ENCODE measurements at places on chromosomes 5 and 9.
A peak's percentile ranks its signal among the peaks of the same experiment; 100 is the strongest.

DNA sequence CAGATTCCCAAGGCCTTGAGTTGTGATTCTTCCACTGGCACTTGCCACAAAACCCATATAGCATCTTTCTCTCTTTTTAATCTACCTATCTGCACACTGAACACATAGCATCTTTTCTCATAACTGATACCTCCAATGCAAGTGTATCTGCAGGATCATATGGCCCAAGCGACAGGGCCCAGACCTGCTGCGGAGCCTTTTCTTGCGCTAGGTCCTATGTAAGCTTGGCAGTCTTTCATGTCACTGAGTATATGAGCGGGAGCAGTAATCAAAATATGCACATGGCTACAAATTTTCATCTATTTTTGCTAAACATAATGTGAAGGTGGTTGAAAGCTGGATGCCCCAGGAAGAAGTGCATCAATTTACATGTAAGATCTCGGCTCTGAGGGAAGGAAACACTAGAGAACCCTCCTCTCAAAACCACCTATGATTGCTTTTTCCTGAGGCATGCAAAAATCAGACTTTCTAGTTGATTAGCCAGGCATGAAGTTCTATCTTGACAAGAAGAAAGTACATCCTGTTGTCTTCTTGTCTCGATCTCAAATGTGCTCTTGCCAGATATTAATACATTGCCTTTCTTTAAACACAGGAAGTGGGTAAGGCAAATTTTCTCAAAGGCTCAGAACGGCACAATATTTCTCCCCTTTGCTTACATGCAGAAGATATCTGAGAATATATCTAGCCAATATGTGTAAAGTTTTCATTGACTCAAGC lies 26.9 kb upstream of the CEMIP2 start:
- DNase-seq: no peak

GRCh38 chr9:79694676-79695400 lies 123.1 kb downstream of the TLE4 start:
- DNase-seq: no peak

GRCh38 chr5:66757219-66757833 lies 161.1 kb downstream of the MAST4 start:
- DNase-seq: no peak

- no peak for DNase-seq
These were observed 53.8 kb downstream of the TTC39B start for GRCh38 chr9:15253197-15253596.

GRCh38 chr5:143182106-143182505 lies 221.4 kb downstream of the NR3C1 start:
- no peak for DNase-seq

DNA sequence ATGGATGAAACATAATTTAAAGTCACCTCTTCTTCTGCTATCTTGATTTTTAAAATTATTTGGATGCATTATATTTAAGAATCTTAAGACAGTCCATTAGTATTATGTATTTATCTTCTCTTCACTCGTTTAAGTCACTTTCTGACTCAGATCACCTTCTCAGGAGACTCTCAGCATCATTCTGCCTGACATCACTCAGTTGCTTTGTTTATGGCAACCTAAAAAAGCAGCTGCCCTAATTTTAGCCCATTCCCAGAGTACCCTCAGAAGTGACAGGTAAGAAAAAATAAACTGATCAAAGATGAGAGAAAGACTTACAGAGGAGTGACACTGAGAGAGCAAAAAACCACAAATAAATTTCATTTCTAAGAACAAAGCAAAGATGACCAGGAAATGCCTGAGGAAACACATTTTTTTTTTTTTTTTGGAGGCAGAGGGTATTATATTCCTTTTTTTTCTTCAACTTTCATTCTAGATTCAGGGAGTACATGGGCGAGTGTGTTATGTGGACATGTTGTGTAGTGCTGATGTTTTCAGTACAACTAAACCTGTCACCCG lies 140.5 kb downstream of the MUSK start:
- DNase-seq: no peak

DNA sequence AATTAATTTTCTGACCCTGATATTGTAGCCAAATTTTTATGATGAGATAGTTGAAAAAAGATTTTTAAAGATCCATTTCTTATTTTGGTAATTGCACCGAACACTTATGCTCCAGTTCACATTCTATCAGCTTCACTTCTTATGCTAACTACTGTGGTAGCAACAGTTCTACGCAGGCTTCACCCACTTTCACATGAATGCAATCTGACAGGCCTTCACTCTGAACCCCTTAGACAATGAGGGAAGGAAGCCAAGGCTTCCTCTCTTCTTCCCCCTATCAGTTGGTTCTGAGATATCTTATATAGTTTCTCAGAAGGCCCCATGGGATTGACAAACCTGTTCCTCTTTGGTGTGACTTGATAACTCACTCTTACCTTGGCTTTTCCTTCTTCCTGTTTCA lies 185.8 kb downstream of the CETN3 start:
- no peak for DNase-seq

- no peak for DNase-seq
These were observed 298.0 kb upstream of the PAPPA start for GRCh38 chr9:115855458-115856133.

- no peak for DNase-seq
These were observed 366.9 kb upstream of the ZNF608 start for GRCh38 chr5:125113328-125113727.

DNA sequence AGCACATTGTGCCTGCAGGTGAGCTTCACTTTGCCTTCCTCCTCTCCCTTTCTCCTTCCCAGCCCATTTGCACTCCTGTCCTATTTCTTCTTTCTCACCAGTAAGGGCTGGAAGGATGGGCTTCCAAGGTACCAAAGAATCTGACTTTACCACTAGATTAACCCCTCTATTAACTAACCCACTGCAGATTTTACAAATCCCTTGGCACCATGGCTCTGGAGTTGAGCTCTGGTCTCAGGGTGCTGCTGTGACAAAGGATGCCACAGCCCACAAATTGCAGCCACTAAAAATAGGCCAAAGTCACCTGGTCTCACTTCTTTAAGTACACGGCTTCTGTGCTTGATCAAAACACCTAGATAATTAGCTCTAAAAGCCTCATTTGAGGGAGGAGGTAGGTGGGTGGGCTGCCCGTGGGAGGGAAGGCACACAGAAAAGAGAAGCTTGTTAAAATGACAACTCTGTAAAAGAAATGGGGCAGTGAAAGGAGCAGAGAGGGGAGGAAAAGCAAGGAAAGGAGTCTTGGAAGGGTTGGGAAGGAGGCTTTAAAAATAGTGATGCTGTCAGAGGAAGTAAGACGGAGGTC lies 327.4 kb downstream of the DRD1 start:
- DNase-seq: no peak

DNA sequence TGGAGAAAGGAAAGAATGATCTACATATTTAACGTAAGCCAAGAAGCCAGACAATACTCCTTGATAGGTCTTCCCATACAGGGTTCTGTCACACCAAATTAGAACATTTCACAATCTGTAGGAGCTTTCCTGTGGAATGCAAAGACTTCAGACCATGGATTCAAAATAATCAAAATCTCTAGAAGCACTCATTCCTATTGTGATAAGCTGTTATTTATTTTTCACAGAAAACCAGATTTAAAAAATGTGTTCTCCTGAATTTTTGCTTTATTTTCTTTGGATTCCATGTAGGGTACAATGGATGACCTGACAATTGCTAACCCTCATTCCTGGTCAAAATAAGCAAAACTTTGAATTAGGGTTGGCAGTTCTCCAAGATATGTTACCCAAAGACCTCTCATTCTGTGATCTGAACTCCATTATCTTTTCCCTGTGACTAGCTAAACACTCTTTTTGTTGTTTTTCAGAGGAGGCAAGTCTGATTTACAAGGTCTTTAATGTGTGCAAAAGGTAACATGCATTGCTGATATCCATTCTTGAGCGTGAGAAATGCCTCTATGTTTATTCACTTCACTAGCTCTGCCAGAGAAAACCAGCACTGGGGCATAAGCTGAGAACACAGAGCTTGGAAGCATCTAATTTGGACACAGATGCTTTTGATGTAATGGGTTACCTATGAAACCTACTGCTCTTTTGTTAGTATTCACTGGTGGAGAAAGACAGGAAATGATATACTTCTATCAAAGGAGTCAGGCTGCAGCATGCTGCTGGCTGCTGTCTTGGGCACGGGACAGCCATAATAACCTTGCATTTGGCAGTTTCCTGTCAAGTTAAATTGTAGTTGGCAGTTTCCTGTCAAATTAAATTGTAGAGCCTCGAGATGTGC lies 31.4 kb downstream of the ACTBL2 start:
- no peak for DNase-seq

DNA sequence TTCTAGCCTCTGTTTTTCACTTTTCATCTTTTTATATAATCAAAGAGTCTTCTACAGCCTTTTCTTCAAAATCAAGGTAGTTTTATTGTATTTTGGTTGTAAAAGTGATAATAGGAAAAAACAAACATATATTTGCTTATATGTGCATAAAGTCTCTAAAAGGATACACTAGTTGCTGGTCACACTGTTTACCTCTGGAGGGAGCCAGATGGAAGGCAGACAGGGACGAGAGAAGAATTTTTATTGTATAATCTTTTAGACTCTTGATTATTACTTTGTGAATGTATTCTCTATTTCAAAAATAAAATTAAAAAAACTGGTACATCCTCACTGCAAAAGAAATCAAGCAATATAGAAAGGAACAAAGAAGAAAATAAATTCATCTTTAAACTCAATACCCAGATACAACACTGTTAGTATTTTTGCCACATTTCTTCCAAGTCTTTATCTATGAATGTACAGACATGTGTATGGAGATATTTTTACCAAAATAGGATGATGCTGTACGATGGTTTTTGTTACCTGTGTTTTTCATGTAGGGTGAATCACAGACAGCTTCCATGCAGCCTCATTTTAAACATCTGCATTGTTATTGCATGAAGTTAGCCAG lies 6.1 kb upstream of the RNF183 start:
- peak; percentile 33 for DNase-seq

DNA sequence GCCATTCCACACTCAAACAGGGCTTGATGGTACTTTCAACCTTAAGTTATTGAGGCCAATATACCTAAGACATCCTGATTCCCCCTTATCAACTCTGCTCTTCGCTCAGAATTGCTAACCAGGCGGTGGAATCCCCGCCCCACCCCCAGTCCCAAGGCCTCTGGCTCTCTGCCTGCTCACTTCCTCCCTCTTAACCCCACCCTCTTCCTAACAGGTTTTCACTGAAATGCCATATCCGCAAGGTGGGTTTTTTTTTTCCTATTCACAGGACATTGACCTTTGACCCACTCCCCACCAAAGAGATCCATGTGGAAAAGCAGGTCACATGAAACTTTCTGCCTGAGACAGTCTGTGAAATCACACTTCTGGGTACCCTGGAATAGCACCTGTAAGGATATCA lies 66.6 kb upstream of the IFNK start:
- no peak for DNase-seq

DNA sequence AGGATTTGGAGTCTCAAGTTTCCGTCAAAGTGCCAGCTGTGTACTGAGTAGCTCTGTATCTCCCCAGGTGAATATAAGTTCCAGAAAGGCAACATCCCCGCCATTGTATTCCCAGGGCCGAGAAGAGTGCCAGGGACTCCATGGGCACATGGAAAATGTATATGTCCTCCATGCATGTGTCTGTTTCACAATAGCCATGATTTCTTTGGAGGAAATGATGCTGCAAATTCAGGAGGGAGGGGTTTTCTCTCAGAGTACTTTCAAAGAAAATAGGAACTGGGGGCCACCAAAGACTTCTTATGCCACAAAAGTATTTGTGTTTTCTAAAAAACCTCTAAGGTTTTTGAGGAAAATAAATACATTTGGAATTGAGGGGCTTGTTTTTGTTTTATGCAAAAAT lies 524.6 kb downstream of the BNC2 start:
- DNase-seq: no peak

- no peak for DNase-seq
These were observed 34.0 kb upstream of the CKS2 start for GRCh38 chr9:89277043-89277442.

DNA sequence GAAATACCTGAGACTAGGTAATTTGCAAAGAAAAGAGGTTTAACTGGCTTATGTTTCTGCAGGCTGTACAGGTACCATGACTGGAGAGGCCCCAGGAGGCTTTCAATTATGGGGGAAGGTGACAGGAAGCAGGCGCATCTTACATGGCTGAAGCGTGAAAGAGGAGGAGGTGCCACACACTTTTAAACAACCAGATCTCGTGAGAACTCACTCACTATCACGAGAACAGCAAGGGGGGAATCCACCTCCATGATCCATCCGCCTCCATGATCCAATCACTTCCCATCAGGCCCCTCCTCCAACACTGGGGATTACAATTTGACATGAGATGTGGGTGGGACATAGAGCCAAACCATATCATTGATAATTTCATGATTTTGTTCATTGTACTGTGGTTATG lies 2.5 kb upstream of the MED27 start:
- DNase-seq: no peak

DNA sequence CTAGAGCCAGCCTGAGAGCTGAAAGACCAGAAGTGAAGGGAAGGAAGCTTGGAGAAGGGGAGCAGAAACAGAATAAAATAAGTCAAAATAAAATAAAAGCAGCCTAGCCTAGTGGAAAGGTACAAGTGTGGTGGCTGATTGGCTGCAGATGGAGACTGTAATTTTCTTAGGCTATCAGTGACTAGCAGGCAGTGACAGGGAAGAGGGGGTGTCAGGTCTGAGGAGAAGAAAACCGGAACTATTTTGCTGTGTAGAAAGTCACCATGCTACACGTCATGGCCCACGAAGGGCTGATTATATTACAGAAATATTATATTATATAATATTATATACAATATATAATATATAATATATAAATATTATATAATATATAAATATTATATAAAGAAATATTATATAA lies 98.1 kb upstream of the TAF11L2 start:
- no peak for DNase-seq

DNA sequence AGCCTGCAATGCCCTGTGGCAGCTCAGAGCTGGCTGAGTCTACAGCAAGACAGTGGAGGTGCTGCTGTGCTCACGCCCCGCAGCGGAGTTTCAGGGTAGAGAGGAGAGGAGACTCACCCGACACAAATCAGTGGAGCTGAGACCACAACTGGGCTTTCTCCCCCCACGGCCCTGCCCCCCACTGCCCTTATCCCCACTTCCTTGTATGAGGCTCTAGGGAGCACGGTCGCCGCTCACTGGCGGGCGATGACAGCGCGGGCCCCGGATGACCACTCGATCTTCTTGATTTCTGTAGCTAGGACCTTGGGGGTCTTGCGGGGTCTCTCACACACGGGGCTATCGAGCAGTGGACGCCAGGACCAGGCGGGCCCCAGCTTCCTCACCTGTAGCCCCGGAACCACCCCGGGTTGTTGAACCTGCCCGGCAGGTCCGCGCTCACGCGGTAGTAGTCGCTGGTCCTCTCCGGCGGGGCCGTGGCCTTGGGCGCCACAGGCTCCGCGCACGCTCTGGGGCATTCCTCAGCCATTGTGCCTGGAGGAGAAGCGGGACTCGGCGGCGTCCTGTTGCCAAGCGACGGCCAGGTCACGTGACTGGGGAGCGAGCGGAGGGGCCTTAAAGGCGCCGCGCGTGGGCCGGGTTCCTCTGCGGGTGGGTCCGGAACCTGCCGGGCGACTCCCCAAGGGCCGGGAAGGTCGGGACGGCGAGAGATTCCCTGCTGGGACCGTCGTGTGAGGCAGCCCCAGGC lies 984 bp upstream of the MRPS2 start:
- peak; percentile 64 for DNase-seq
